ENCODE measurements at places on chromosomes 16 and 17. TPM values are rescaled to one million over a fixed set of nuclear protein-coding genes. Genes with fewer than 3 reads are reported as not detected.

The PER1 gene
- 3.0 TPM for total RNA-seq

The MGAT5B gene
- 0.32 TPM for total RNA-seq

The PDILT gene
- total RNA-seq: not detected

The ABCA8 gene
- total RNA-seq: 78.8 TPM

The OR3A3 gene
- not detected for total RNA-seq

The KCNJ18 gene
- total RNA-seq: not detected

The TMEM106A gene
- total RNA-seq: 0.95 TPM
